IMR-90 (cell line): ENCODE measurements at places on chromosomes 2 and 18. TPM values are rescaled to one million over a fixed set of nuclear protein-coding genes. Genes with fewer than 3 reads are reported as not detected.

GRCh38 chr2:54510916-54511315, 54.8 kb downstream of the SPTBN1 start:
- DNase-seq = no peak

Gene STARD6
- total RNA-seq = 0.28 TPM in 1 of 2 replicates, not detected in the other

Gene POTEJ
- total RNA-seq = not detected in 2 replicates

Gene C1GALT1C1L
- 0.28 and 0.36 TPM in 2 replicates for total RNA-seq

DNA sequence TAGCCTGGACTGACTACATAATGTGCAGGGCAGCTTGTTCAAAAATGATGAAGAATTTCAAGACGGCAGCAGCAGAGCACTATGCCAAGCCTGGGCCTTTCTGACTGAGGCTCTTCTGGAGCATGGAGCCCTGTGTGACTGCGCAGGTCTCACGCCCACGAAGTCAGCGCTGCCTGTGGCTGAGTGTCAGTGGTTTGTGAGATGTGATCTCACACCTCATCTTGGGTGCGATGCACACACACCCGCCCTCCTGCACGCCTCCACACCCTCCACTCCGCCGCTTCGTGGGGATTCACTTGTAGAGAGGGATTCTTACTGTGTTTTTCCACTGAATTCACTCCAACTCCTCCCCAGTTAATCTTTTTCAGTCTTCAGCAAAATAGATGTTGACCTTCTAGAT, 103.9 kb downstream of the VIT start:
- no peak for DNase-seq

Gene PRKAG3
- total RNA-seq = not detected in 2 replicates
